ENCODE measurements at places on chromosomes 4 and X.

DNA sequence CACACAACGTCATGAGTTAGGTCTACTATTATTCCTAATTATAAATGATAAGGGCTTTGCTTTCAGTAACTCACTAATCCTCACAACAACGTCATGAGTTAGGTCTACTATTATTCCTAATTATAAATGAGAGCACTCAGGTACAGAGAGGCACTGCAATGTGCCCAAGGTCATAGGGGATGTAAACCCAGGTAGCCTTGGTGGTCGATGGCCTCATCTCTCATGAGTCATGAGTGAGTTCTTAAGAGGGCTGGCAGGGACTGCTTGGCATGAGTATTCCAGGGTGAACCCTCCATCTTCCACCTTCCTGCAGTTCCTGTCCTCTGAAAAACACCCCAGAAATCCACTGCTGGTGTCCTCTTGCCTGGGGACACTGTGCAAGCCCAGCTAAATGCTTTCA is 317.1 kb downstream of the STK32B start:
- DNase-seq, result no peak

DNA sequence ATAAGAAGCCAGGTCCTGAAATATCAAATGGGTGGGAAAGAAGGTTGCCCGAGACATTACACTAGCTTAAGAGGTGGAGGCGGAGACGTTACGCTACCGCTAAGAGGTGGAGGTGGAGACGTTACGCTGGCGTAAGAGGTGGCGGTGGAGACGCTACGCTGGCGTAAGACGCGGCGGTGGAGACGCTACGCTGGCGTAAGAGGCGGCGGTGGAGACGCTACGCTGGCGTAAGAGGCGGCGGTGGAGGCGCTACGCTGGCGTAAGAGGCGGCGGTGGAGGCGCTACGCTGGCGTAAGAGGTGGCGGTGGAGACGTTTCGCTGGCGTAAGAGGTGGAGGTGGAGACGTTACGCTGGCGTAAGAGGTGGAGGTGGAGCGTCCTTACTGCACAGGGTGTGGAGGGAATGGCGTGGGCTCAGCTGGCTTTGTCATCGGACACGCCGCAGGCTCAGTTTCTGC is 12.8 kb downstream of the CYP4V2 start:
- DNase-seq, result no peak

DNA sequence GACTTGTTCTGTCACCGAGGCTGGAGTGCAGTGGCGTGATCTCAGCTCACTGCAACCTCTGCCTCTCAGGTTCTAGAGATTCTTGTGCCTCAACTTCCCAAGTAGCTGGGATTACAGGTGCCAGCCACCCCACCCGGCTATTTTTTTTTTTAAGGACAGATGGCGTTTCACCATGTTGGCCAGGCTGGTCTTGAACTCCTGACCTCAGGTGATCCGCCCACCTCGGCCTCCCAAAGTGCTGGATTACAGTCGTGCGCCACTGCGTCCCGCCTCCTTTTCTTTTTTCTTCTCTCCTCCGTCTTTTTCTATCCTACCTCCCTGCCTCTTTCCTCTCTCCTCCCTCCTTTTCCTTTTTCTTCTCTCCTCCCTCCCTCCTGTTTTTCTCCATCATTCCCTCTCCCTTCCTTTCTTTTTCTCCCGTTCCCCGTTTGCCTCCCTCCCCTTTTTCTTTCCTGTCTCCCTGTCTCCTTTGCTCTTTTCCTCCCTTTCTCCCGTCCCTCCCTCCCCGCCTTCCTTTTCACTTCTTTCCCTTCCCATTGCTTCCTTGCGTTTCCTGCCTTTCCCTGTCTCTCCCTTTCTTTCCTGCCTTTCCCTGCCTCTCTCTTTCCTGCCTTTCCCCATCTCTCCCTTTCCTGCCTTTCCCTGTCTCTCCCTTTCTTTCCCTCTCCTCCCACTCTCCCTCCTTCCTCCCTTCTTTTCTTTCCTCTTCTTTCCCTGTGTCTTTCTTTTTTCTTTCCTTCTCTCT is 2.1 kb upstream of the SLC25A6 start:
- DNase-seq, result no peak

DNA sequence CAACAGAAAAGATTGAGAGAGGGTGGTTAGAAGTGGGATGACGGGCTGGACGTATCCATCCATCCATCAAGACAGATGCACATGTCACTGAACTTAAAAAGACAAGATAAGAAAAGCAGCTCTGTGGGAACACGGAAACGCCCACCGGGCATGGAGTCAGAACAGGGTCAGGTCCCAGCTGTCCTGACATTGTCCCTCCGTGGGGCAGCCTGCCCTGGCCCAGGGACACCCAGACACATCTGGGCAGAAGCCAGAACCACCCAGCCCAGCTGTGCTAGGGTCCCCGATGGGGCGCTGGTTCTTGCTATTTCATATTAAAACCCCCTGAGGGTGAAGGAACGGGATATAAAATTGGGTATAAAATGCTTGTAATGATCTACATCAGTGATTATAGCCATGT is 88.5 kb downstream of the PPP2R2C start:
- no peak for DNase-seq

- DNase-seq, result no peak
Observed at GRCh38 chrX:8403988-8404387, 60.6 kb upstream of the VCX3B start.

- no peak for DNase-seq
Observed at GRCh38 chrX:129900054-129900453, 5.9 kb upstream of the UTP14A start.

GRCh38 chrX:107562482-107562881 is 65.8 kb upstream of the PRPS1 start:
- DNase-seq, result no peak

DNA sequence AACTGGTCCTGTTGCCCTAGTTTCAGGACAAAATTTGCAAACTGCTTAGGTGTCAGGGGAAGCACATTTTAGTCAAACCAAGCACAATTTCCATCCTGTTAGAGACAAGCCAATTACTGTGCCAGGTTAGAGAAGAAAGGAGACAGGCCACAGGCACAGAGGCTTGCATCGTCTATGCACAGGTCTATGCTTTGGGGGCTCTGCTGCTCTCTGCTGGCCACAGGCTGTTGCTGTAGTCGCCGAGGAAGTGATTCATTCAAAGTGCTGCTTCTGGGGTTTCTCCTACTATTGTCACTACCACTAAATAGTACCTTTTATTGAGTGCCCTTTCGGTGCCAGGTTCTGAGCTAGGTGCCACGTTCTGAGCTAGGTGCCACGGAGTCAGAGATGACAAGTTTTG is 45.5 kb downstream of the VGLL1 start:
- no peak for DNase-seq

DNA sequence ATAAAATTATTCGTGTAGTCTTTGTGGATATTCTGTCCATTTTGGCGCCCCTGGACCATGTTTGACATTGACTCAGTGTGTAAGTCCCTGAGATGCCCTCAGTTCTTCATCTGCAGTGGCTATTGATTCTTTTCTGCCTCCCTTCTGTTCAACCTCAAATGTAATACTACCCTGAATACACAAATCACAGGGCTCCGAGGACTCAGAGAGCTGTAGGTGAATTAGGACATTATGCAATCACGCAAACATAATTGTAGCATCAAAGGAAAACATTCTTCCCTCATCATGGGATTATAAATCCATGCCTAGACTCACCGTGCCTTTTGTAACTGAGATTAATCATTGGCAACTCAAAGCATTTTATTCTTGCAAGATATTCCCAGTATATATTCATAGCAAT is 161.4 kb upstream of the PACRGL start:
- no peak for DNase-seq

- DNase-seq, result no peak
Observed at GRCh38 chrX:113390531-113390930, 549.9 kb upstream of the AMOT start.

DNA sequence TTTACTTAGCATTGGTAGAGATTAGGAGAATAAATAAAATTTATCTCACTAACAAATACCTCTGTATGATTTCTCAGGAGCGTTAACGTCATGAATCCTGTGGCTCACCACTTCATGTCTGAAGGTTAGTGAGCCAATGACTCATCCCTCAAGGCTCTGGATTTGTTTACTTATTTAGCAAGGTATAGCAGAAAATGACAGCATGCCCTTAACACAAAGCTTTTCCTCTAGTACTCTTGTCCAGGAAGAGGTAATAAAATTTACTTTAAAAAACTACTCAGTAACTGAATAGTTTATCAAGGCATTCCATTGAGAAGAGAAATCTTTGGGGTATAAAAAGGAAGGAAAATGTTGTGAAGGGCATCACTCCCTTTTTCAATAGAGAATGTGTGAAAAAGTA is 823.8 kb downstream of the CCSER1 start:
- no peak for DNase-seq

DNA sequence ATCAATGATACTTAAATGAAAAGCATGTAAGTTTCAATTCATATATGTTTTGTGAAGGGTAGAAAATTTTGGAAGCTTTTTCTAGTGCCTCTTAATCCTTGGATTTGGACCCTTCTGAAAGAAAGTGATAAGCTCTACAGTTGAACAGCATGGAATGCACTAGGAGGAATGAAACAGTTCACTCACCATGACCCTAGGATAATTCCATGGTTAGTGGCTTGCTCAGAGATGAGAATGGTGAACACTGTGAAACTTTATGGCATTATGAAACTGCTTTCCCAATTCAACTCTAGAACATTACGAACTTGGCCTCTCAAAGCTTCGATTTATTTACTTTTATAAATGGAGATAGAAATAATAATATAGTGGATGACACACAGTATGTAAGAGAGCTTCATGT is 88.9 kb upstream of the FAT4 start:
- DNase-seq, result no peak

DNA sequence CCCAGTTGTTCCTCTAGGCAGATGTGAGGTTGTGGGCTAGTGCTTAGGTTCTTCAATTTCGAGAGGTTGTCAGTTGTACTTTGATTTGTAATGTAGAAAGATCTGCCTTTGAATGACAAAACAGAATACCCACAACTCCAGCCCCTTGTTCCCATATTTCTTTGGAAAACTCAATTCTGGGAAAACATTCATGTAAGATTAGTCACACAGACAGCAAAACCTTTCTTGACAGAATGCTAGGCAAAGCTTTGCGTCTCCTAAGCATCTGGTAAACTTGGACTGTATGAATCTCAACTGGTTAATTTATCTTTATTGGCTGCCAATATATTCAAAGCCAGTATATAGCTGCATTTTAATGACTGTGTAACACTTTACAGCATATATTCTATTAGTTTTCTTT is 34.9 kb downstream of the NOCT start:
- no peak for DNase-seq

GRCh38 chrX:130285069-130285620 is 16.4 kb upstream of the ZNF280C start:
- DNase-seq, result no peak

DNA sequence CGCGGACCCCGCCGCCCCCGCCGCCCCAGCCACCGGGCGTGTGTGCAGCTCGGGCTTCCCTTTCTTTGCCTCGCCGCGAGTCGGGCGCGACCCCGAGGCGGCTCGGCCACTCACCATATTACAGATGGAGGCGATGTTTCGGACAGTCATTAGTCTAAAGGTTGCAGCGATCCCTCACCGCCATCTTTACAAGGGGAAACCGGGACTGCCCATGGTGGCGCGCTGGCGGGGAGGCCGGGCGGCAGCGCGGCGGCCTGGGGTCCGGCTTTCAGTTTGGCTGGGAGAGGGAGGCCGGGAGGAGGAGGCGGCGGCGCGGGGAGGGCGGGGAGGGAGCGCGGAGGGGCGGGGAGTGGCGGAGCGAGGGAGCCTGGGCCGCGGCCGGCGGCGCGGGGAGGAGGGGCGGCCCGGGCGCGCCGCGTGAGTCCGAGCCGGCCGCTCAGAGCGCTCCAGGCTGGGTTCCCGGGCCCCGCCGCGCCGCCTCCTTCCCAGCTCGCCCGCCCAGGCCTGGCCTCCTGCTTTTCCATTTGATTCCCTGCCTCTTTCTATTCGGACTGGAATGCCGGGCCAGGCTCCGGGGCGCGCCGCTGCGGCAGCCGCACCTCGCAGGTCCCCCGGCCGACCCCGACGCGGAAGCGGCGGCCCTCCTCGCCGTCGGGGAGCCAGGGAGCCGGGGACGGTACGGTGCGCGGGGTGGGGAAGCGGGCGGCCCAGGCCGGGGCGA is at the start of gene USP46:
Gene USP46 (minus strand): TSS at position 301 of the 721 bp plus-strand sequence. CDS start 151 bp downstream, at position 150.
- DNase-seq, result no peak

- DNase-seq, result no peak
Observed at GRCh38 chrX:105297041-105297440, 76.5 kb upstream of the TEX13A start.

DNA sequence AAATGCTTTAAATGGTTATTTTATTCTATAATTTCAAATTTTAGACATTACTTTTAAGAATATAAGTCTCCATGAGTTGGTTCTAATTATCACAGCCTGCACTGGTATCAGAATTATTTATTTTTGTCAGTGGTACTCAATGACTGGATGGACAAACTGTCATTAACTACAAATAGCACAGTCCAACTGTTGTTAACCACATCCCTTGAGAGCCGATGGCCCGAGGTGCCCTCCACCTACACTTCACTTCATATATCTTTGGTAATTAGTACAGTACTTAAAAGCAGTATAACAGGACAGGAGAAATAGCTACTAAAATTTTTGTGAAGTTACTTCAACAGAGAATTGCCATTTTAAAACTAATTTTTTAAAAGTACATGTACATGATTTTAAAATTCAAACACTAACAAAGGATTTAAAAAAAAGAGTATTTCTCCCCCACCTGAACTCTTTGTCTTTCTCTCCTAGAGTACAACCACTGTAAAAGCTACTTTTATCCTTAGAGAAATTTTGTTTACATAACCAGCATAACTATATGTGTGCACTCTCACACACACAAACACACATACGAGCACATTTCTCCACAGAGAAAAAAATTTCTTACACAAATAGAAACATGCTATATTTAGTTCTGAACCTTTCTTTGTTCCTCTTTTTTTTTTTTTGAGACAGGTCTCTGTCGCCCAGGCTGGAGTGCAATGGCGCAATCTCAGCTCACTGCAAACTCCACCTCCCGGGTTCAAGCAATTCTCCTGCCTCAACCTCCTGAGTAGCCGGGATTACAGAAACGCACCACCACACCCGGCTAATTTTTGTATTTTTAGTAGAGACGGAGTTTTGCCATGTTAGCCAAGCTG is 6.5 kb downstream of the TIFA start:
- no peak for DNase-seq

- no peak for DNase-seq
Observed at GRCh38 chr4:56326363-56326762, 60.9 kb downstream of the AASDH start.

- no peak for DNase-seq
Observed at GRCh38 chr4:140877781-140878180, 121.6 kb upstream of the TBC1D9 start.

GRCh38 chr4:123421227-123421936 is 24.8 kb downstream of the SPRY1 start:
- no peak for DNase-seq

DNA sequence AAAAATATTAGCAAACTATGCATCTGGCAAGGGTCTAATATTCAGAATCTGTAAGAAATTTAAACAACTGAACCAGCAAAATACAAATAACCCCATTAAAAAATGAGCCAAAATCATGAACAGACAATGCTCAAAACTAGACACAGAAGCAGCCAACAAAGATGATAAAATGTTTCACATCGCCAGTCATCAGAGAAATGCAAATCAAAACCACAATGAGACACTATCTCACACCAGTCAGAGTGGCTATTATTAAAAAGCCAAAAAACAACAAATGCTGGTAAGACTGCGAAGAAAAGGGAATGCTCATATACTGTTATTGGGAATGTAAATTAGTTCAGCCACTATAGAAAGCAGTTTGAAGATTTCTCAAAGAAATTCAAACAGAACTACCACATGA is 201.3 kb upstream of the CPEB2 start:
- DNase-seq, result no peak

GRCh38 chrX:24145303-24146186 is 4.0 kb upstream of the ZFX start:
- no peak for DNase-seq

Measured in GM12878 (cell line).